ENCODE measurements at places on chromosomes 3 and 15.

- no peak for DNase-seq
Measured at GRCh38 chr3:113676261-113676660, 20.2 kb downstream of the USF3 start.

DNA sequence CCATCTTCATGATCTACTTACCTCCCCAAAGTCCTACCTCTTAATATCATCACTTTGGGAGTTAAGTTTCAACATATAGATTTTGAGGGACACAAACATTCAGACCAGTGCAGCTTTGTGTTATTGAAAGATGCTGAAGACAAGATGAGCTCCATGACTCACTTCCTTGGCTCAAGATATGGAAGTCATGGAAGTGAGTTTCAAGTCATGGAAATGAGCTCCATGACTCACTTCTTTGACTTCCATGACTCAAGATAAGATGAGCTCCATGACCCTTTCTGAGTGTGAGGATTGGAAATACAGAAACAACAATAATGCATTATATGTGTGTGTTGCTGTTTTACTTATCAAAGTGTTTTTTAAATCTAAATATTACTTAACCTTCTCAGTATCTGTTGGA, 170.2 kb upstream of the TPRG1 start:
- DNase-seq, result no peak

DNA sequence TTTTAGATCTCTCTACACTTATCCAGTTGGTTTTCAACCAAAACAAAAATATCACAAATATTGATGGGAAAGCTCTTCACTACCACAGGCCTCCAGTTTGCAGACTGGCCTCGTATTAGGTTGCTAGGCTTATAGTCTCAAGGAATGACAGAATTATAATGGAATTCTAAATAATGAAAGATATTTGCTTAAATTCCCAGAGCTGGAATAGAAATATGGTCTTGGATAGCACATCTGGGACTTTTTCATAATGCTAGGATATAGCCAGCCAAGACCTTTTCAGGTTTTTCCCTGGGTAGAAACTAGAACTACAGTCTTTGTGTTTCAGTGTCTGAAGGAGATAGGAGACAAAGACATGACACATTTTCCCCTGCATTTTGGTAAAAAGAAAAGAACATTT, 121.9 kb upstream of the STAC start:
- DNase-seq, result no peak

GRCh38 chr15:101709466-101709865, 14.8 kb downstream of the TARS3 start:
- DNase-seq, result no peak

DNA sequence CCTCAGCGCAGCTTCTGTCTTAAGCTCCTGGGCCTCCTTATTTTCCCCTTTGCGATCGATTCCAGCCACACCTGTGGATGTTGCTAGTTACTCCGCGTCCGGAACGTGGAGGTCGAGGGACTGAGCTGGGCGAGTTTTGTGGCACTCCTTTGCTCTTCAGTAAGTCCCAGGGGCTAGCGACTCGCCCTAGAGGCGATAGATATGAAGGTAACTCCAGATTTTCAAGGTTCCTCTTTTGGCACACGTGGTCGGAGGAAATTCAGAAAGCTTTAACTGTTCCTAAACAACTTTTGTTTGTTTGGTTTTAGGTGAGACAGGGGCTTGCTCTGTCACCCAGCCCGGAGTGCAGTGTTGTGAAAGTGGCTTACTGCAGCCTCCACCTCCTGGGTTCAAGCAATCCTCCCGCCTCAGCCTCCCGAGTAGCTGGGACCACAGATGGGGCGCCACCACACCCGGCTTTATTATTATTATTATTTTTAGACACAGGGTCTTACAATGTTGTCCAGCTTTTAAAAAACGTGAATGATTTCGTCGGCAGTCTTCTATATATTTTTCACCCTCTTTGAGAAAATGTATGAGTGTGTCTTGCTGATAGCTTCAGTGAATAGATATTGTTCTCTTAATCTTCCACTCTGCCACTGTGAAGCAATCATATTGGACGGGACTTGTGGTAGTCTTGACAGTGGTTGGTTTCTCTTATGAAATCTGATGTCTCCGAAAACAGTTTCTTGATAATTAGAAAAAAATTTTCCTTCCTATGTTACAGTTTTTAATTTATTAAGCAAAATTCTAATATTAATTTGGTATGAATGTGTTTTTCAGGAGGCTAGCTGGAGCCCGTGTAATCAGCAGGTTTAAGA, 785 bp downstream of the MFSD1 start:
- DNase-seq, result no peak

GRCh38 chr3:73687106-73688004, 62.6 kb upstream of the PDZRN3 start:
- DNase-seq, result no peak

Data from cortex of kidney (tissue), 1 donor.